ENCODE measurements at places on chromosomes 5 and 9.

- no peak for DNase-seq
Observed at GRCh38 chr9:78021697-78022096, 9.9 kb downstream of the GNAQ start.

DNA sequence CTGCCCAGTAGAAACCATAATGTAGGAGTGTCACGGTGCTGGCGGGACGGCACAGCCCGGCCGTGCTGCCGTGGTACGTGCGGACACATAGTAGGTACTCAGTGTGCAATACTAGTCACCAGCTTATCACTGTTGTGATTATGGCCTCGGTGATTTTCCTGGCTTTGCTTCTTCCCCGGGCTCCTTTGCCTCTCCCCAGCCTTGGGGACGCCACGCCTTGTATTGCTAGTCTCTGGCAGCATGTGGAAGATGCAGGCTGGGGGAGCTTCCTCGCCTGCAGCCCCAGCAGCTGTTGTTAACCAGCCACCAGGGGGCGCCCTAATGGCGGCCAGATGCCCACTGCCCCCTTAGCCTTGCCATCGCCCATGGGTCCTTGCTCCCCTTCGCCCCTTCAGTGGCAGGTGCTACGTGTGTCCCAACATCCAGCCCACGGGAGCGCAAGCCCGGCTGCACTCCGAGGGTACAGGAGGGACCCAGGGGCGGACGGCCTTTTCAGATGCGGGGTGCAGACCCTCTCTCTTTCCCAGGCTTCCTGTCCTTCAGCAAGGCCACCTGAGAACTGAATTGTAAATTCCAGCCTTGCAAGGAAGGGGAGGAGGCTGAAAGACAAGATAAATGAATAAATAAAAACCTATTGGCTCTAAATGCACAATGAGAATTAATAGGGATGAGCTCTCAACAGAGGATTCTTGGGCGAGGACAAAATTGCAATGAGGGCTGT is 8.0 kb downstream of the NTNG2 start:
- DNase-seq = no peak

GRCh38 chr9:20297646-20298084 is 324.6 kb downstream of the MLLT3 start:
- DNase-seq = no peak

- no peak for DNase-seq
Observed at GRCh38 chr9:94741866-94742265, 15.4 kb downstream of the AOPEP start.

DNA sequence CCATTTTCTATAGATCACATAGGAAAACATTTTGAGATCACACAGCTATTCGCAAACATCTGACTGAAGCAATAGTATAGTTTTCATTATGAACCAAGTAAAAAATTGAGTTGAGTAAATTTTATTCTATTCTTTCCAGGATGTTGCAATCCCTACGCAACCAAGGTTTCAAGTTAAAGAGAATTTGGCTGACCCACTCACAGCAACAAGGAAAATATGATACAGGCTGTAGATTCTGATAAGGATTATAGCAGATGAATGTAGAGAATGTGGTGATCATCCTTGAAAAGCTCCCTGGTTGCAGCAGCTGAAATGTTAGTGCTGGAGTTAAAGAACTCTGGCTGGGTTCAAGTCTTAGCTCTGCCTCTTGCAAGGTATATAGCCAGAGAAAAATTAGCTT is 4.7 kb downstream of the ABCA1 start:
- DNase-seq = no peak

DNA sequence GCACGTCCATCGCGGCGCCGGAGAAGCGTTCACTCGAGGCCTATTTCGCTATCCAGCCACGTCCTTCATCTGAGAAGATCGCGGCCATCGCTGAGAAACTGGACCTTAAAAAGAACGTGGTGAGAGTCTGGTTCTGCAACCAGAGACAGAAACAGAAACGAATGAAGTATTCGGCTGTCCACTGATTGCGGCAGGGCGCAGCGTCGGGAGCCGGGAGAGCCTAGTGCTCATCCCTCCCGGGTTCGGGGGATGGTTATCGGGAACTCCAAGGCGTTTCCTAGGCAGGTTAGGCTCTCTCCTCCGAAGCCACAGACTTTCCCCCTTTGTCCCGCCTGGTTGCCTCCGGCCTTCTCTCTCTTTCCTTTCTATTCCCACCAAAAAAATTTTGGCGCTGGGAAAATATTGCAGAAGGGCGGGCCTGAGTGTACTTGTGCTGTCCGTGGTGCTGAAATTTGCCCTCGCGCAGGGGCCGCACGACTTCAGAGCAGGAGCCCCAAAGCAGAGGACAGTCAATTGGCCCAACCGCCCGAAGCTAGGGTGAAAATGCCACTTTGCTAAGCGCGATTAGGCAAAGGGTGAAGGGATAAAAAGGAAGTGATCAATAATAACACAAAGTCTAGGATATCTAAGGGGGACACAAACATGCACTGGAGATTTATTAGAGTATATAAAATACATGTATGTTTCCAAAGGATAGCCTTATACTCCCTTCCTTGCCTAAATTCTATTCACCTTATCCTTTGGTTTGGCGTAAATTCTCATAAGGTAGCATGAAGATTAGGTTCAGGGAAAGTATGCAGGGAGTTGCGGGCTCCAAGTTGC is 1.8 kb downstream of the POU4F3 start:
- DNase-seq = no peak

GRCh38 chr5:148425808-148426207 is 42.0 kb downstream of the FBXO38 start:
- no peak for DNase-seq

DNA sequence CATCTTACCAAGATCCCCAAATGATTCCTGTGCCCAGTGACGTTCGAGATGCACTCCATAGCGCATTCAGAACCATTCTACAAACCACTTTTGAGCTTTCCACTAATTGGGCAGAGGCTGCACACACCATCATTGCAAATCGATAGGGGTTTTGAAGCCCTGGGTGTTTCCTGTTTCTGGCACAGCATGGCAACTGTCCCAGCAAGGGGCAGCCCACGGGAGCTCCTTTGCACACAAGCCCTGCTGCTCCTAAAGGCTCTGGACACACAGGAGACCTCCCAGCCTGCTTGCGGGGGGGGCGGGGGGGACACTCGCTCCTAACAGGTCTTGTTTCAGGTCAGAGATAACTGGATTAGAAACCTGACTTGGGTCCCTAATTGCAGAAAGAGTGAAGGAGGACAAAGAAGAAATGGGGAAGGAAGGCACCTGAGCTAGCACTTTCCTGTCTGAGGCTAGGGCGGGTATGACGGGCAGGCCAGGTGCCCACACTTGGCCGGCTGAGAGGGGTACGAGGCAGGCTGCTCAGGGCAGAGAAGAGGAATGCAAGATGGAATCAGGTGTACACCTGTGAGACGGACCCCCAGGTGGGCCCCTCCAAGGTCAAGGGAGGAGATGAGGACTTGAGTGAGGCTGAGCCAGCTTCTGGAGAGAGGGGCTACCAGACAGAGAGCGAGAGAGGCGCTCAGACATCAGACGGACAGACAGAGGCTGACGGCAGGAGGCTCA is 820 bp downstream of the FBP1 start:
- no peak for DNase-seq

DNA sequence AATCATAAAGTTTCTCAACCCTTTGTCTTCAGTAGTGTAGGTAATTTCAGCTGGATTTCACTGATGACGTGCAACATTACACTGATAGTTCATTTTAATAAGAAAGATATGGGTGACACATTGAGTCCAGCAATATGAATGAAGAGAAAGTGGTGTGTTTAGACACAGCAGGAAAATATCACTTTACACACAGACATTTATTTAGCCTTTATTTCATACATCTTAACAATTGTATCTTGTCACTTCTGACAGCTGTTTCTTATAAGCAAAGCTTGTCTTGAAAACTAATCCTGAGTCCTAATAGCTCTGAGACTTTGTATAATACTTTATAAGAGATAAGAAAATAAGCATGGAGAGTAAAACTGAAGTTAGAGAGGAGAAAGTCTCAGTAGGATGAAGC is 720.5 kb upstream of the NUDT12 start:
- no peak for DNase-seq

DNA sequence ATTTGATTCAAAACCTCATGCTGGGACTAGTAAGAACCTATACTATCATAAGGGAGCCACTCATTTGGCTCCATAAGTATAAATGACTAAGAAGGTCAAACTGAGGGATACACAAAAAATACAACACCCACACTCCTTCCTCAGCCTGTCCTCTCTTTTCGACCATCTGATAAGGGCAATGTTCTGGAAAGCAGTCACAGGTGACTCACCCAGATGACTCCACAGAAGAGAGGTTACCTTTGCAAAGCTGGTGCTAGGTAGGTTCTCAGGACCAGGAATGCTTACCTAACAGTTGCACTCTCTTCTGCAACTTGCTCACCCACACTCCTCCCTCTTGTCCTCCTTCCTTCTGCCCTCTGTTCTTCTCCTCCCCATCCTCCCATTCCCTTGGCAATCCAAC is 32.9 kb downstream of the LHFPL2 start:
- no peak for DNase-seq

GRCh38 chr9:29838491-29839020 is 2265.3 kb upstream of the C9orf72 start:
- no peak for DNase-seq

DNA sequence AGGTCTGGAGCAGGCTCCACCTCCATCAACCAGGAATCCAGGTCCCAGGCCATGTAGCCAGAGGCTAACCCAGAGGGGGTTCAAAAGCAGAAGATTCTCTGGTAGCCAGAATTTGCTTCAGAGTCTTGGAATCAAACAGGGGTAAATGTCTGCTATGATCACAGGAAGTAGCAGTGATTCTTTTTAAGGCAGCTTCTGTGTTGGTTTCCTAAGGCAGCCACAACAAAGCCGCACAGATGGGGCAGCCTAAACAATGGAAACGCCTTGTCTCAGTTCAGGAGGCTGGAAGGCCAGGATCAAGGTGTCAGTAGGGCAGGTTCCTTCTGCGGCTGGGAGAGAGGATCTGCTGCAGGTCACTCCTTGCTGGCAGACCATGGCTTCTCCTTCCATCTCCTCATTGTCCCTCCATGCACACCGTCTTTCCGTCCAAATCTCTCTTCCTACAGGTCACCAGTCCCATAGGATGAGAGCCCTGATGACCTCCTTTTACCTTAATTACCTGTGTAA is 167.3 kb downstream of the ROR2 start:
- no peak for DNase-seq

DNA sequence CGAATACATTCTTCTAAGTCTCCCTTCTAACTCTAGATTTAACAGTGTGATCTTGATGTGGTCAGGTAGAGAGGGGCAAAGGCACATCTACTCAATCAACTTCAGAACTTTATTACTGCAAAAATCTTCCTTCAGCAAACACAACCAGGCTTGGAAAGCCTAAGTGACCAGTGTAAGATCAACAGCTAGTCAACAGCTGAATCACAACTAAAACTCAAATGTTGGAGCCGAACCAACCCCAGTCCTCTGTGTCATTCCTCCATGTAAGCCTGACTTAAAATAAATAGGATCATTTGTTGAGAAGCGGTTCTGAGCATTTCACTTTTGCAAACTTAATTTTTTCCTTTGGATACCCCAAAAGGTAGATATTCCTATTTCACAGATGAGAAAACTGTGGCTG is 352.7 kb downstream of the EBF1 start:
- no peak for DNase-seq

DNA sequence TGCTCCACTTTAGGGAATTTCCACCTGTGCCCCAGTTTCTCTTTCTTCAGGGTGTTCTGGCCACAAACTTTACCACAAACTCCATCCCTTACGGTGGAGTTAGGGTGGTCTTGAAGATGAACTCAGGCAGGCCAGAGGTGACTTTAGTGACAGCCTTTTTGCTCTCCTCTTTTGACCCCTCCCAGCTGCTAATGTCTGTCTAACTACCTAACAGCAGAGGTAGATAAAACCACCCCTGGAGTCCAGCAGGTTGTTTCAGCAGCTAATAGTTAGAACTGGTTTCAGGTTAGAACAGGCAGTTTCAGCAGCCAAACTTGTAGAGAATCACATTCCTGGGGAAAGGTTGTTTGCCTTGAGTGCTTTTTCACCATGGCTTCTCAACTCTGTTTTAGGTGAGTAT is 971.3 kb upstream of the CDH18 start:
- DNase-seq = no peak
